ENCODE measurements at places on chromosomes 16 and 17.
A peak's percentile ranks its signal among the peaks of the same experiment; 100 is the strongest.

DNA sequence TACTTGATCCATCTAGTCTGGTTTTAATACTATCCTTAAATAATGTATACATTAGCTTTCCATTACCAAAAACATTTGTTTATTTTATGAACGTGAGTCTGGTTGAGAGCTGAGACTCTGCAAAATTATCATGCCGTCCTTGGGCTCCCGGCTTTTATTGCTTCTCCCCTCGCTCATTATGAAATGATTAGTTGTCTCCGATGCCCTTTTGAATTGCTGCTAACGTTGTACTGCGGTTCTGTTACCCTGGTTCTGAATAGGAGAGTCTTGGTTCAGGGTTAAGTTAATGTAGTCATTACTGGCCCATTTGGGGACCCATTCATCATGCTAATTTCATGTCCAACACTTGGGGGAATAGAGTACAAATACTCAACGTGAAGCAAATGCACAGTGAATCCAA lies 12.8 kb downstream of the XYLT1 start:
- DNase-seq, result no peak

DNA sequence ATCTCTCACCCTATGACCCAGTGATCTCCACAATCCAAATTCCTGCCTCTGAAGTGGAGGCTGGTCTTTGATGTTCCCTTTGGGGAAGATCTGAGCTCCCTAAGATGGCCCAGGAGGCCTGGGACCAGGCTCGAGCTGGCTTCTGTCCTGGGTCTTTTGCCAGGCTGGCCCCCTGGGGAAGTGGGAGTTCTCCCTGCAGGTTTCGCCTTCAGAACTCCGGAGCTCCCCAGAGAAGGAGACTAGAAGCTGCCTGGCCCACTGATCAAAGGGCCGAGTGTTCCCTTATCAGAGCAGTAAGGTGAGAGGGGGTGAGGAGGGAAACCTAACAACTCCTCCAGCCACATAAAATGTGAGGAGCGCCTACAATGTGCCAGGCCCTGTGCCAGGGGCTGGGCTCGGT lies 147.1 kb downstream of the IRF8 start:
- DNase-seq, result no peak

DNA sequence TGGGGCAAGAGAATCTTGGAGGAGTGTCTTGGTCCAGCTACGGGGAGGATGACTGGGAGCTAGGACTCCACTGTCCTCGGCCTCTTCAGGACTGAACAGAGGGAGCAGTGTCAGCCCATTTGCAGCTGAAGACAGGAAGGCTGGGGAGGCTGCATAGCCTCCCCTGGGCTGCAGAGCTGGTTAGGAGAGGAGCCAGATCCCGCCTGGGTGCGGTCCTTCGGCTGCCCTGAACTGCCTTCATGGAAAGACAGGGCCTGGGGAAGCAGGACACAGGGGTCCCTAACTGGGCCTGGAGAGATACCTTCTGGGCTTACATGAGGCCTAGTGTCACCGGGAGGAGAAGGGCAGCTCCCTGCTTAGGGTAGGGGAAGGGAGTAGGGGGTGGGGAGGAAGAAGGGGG lies 26.6 kb downstream of the UNC13D start:
- DNase-seq, result no peak

GRCh38 chr17:9202532-9202931 lies 181.2 kb downstream of the NTN1 start:
- DNase-seq, result no peak

DNA sequence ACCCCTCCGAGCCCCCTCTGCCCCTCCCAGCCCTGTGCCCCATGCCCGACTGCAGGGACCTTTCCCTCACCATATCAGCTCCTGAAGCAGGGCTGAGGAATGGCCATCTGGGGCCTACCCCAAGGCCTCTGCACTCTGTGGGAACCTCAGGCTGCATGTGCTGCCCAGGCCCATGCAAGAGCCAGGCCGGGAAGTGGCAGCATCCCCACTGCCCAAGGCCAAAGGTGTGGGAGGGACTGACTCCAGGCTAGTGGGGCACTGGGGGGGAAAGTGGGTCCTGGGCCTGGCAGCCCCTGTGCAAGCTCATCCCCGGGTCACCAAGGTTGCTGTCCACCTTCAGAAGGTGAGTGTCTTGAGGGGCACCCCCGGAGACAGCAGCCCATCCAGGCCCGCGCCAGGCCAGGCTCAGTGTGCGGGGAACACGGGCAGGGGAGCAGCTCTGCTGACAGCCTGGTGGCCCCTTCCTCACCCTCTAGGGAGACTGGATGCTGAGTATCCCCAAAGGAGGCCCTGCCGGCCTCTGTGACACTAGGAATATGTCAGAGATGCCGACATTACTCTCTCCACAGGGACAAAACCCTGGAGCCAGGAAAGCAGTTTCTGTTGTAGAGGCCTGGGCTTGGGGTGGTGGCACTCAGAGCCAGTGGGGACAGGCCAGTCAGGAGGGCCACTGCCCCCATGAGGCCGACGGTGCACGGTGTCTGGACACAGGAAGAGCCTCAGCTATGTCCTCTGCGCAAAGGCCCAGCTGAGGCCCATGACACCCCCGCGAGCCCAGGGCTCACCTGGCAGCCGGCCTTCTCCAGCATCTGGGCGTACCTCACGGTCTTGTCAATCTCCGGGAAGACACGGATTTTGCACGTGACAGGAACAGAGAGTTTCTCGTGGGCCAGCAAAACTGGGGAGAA lies 3.3 kb downstream of the DUS1L start:
- no peak for DNase-seq

DNA sequence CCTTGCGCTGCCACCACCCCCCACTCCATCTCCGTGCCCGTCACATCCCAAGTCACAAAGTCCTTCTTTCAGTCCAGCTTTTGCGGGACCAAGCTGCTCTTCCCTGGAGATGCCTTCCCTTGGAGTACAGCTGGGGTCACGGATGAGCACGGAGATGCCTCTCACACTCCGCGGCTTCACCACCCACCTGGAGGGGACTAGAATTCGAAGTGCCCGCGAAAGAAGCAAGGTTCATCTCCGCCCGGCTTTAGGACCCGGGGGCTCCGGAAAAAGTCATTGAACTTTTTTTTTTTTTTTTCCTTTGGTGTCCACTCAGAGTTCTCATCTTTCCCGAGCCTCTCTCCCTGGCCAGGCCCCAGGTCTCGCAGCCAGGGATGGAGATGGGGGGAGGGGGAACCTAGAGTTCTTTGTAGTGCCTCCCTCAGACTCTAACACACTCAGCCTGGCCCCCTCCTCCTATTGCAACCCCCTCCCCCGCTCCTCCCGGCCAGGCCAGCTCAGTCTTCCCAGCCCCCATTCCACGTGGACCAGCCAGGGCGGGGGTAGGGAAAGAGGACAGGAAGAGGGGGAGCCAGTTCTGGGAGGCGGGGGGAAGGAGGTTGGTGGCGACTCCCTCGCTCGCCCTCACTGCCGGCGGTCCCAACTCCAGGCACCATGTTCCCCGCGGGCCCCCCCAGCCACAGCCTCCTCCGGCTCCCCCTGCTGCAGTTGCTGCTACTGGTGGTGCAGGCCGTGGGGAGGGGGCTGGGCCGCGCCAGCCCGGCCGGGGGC lies at the start of gene FKBP10:
Gene FKBP10, plus strand, starts transcription at position 624 of the 771 bp plus-strand sequence. Its CDS starts 31 bp downstream, at position 655.
- peak; percentile 36 for DNase-seq

GRCh38 chr17:33228548-33228947 lies 64.5 kb downstream of the ASIC2 start:
- DNase-seq, result no peak

GRCh38 chr17:29240968-29241963 lies 5.4 kb upstream of the CRYBA1 start:
- no peak for DNase-seq

DNA sequence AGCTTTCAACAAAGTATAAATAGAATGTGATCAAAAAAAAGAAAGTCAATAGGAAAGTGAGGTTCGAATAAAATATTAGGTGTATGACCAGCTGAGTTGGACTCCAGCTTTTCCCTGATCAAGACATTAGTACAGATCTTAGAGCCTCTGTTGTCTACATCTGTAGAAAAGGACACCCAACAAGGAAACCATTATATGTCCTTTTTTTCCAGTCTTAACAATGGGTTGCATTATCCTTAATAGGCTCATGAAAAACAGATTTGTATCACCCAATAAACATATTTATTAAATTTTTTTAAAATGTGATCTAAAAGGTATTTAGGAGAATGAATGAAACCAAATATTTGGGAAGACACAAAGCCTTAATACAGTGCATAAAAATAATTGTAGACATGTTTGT lies 18.1 kb downstream of the ABCA6 start:
- no peak for DNase-seq

GRCh38 chr17:53796642-53797041 lies 26.1 kb upstream of the KIF2B start:
- no peak for DNase-seq

GRCh38 chr17:75526555-75527270 lies 1.2 kb downstream of the LLGL2 start:
- no peak for DNase-seq

DNA sequence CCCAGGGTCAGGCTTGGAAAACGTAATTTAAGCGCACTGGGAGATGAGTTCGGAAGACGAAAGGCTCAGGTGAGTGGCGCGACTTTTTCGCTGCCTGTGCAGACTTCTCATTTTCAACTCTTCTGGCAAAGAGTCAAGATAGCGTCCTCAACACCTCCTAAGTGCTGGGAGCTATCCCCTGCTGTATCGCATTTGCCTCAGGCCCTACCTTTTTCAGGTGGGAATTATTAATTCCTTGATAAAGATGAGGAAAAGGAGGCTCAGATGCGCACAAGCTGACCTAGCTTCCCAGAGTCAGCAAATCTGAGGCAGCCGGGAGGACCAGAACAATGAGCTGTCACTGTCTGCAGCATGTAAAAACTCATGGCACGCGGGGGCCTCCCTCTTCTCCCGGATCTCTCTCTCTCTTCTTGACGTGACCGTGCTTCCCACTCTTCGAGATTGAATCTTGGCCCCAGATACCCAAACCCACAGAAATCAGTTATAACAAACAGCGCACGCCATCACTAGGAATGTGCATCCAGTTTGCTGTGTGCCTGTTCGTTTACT lies 512 bp upstream of the ADAMTS18 start:
- DNase-seq, result no peak

DNA sequence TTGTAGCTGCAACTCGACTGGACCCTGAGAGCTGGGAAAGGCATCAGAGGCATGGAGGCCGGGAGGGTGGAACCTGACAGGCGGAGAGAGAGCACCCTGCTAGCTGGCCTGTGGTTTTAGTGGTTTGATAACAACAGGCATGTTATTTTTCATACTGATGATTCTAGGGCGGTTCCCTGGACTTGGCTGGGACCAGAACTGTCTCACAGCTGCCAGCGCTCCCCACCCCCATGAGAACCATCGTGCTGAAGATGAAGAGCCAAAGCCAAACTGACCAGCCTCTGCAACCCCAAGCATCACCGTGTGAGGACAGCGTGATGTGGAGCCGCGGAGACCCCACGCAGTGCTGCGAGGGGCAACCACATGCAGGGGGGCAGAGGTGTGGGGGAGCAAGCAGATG lies 28.5 kb downstream of the MXRA7 start:
- no peak for DNase-seq

- peak; percentile 53 for DNase-seq
Measured at GRCh38 chr16:14249291-14250032, 178.3 kb downstream of the MRTFB start.

GRCh38 chr16:12878973-12879372 lies 22.4 kb upstream of the SHISA9 start:
- DNase-seq, result no peak

DNA sequence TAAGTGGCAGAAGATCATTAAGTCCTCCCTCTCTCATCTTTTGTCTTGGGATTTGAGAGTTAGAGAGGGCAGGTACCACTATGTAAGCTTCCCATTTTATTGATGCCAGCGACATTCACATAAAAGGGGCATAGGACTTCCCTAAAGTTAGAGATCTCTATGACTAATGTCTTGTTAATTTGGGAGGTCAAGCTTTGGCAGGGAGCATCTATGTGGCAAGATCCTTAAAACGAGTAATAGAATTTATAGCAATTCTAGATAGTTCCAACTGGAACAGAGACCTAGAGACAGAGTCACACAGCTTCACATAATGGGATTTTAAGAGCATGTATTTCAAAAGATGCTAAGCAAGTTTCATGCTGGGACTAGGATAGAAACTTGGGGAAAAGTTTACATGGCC lies 308.0 kb downstream of the MAP2K6 start:
- DNase-seq, result no peak

- no peak for DNase-seq
Measured at GRCh38 chr17:81513372-81513752, 763 bp upstream of the ACTG1 start.

- DNase-seq, result peak; percentile 27
Measured at GRCh38 chr17:50765454-50766221, 1.7 kb downstream of the ANKRD40CL start.

DNA sequence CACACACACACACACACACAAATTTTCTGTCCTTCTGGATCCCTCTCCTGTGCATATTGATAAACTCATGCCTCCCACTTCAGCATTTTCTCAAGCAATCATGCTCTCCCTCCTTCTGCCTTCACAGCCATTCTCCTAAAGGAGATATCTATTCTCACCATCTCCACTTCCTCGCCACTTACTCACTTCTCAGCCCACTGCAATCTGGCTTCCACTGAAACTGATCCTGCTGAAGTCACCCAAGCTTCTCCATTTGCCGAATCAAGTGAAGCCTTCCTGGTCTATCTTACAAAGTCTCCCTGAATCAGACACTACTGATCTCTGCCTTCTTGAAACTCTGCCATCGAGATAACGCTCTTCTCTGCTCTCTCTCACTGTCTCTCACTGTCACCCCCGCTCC lies 54.0 kb upstream of the GNAO1 start:
- no peak for DNase-seq

DNA sequence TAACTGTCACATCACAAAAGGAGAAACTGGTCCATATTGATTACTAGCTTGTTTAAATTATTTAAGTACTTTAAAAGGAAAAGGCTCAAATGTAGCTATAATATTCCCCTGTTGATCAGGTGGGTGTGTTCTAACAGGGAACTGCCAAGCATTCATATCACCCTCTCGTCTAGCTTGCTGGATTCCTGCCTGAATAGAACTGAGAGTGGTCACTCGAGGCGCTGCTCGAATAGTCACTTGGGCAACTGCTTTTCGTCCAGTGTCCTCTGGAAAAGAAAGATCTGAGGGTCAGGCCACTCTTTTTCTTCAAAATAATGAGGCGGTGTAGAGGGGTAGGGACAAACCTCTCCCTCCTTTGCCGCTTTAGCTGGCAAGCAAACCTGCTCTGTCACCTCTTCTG lies 36.4 kb upstream of the USP22 start:
- DNase-seq, result no peak

- no peak for DNase-seq
Measured at GRCh38 chr17:19448341-19449268, 37.6 kb downstream of the RNF112 start.

Measured in memory B cell (primary cell).